ENCODE measurements at places on chromosomes 4 and X.

DNA sequence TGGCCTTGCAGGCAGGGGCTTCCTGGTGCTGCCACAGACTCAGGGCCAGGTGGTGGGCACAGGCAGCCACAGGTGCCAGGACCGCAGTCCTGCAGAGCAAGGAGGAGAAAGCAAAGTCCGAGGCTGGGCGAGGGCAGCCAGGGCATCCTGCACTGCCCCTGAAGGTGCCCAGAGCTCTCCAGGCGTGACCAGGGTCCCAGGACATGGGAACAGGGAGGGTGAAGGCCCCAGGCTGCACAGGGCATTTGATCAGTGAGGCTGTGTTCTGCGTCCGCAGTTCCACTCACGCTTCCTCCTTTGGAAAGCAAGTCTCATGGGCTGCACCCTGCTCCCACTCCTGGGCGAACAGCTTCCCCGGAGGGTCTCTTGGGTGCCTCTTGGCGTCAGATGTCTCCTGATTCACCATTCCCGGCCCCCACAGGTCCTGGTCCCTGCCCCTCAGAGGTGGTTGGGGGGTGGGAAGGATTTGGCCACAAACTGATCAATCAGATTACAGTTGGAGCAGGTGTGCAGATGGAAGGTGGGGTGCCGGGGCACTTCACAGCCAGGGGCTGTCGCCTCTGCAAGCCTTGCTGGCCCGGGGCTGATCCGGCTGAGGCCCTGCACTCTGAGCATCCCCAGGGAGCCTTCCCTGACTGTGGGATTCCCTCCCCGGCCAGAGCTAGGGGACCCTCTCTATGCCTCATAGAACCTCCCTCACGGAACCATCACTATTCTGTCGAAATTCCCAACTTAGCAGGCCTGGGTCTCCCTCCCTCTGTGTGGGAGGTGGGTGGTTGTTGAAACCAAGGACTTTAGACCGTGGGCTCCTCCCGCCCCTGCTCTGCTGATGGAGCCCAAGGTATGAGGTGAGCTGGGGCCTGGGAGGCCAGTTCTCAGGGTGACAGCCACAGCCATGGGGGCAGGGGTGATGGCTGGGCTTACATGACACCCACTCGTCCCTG lies 3.3 kb downstream of the SH3TC1 start:
- DNase-seq = no peak

- no peak for DNase-seq
Observed at GRCh38 chr4:142322996-142323395, 523.1 kb downstream of the INPP4B start.

DNA sequence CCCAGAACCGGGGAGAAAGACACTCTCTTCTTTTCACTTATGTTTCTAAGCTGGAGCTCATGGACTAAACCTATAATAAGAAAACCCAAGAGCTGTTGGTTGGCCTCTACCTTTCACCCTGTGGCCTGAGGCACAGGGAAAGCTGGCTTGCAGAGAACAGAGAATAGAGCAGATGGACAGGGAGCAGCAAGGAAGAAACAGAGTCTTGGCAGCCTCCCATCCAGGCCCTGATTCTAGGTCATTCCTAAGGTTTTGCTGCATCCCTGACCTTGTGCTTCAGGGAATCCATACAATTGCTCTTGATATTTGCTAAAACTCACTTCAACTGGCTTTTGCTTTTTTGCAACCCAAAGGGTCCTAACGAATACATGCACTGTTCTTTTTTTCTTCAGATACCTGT lies 87.8 kb downstream of the SMIM20 start:
- no peak for DNase-seq

DNA sequence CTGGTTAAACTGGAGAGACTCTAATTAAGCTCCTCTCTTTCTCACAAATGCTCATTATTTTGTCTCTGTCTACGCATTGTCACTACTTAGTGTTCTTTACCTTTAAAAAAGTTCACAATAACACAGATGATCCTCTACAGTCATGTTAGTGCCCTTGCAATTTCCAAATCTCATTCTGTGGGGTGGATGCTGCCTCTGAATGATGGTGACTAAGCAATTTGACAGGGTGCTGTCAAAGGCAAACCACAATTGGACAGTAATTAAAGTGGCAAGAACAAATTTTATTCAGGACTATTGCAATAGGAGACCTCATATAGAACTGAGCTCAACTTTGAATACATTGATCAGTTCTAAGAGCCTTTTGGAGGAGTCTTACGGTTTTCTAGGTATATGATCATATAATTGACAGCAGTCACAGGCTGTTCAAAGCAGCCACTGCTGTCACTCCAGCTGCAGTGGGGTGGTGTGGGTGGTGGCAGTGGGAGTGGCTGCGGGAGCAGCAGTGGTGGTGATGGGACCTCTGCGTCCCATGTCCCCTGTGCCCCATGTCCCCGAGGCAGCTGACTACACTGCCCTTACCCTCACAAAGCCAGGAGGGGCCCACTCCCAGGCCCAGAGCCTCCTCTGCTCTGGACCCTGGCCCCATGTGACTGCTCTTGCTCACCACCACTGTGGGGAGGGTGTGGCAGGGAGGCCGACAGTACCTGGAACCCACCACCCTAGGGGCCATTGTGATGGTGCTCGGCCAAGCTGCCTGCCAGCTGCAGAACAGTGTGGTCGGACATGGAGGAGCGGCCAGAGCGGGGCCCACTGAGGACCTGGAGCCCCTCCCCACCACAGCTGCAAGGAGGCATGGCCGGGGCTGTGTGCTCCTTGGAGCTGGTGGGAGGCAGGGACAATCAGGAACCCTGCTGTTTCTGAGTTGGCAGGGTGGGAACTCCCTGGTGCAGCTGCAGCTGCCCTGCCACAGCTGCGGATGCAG lies 30.4 kb upstream of the PAGE1 start:
- DNase-seq = no peak

- DNase-seq = no peak
Observed at GRCh38 chr4:55947254-55947882, 1.4 kb upstream of the CEP135 start.

GRCh38 chrX:111581086-111581485 lies 69.6 kb downstream of the SERTM2 start:
- DNase-seq = no peak

DNA sequence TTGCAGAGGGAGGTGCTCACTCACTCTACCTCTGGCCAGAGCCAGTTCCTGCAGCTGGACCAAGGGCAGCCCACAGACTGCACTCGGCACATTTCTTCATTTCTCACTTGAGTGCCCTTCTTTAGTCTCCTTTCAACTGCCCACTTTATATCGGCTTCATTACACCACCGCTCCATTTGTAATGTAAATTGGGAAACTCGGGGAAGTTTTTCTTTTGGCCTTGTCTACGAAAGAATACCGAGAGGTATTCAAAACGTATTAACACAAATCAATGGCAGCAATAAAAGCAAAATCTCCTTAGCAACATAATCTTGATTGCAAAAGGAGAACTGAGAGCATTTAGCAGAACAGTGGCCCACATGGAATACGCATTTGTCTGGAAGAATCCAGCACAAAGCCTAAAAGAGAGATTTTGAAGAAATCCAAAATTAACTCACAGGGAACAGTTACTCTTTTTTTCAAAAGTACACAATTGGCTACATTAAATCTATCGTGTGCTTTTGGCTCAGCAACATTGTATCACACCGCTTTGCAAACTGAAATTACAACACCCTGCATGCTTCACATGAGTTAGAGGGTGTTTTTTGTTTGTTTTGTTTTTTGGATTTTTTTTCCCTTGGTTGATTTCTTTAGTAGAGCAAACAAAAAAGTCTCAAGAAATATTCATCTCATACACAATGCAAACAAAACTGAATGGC lies 62.6 kb downstream of the CHIC2 start:
- DNase-seq = no peak

DNA sequence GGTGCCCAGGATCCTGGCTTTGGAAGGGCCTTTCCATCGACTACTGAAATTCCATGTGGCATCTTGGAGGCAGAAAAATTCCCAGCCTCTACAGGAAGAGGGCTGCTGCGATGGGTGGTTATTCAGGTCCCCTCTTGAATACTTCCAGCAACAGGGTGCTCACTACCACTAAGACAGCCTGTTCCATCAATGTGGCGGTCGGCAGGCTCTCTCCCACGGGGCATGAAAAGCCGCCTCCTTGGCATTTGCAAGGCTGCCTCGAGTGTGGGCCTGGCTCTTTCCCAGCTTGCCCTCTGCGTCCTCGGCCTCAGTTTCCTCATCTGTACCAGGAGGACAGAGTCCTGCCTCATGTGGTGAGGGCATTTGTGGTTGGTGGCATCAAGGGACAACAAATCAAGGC lies 62.4 kb downstream of the ADRA2C start:
- no peak for DNase-seq

DNA sequence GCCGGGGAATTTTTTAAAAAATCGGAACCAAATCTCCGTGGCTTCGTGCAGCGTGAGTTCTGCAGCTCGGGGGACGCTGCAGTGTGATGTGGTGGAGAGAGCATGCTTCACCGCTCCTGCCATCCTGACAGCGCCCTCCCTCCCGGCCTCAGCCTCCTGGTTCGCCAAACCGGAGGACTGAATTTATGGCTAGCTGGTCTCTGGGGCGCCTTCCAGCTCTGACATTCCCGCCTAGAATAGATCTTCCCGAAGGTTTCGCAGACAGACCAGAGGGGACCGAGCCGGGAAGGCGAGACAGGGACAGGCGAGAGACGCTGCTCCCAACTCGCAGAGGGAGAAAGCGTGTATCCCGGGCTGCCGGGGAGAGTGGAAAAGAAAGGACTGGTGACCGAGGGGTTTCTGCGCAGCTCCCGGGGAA lies 25.9 kb downstream of the HOPX start:
- no peak for DNase-seq

- no peak for DNase-seq
Observed at GRCh38 chr4:119493886-119494285, 134.7 kb downstream of the PDE5A start.

- peak; percentile 35 for DNase-seq
Observed at GRCh38 chr4:681736-682451, 7.1 kb downstream of the SLC49A3 start.

All from effector memory CD8-positive, alpha-beta T cell (primary cell).